ENCODE measurements at places on chromosomes 7 and 10. TPM values are rescaled to one million over a fixed set of nuclear protein-coding genes. Genes with fewer than 3 reads are reported as not detected.
A peak's percentile ranks its signal among the peaks of the same experiment; 100 is the strongest.

SEMA4G gene
- total RNA-seq = 1.8 TPM

DNA sequence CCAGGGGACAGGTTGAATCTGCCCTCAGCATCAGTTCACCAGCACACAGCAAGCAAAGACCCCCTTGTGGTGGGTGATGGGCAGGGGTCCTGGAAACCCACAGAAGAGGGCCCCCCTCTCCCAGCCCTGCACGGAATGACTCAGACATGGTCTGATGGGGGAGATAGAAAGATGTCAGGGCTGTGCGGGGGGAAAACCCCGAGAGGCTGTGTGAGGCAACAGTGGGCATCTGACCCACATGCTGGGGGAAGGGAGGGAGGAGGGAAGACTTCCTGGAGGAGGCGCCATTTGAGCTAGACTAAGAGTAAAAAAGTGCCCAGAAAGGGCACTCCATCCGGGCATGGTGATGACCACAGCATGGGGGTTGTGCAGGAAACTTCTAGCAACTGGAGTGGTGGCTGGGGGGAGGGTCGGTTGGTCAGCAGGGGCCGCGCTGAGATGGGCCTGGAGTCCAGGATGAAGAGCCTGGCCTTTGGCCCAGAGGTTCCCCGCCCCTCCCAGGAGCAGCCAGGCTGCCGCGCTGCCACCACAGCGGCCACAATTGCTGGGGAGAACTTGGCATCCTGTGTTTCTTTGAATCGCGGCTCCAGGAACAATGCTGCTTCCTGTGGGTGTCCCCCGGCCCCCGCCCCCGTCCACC is 2.5 kb downstream of the LFNG start:
- peak; percentile 49 for DNase-seq

DNA sequence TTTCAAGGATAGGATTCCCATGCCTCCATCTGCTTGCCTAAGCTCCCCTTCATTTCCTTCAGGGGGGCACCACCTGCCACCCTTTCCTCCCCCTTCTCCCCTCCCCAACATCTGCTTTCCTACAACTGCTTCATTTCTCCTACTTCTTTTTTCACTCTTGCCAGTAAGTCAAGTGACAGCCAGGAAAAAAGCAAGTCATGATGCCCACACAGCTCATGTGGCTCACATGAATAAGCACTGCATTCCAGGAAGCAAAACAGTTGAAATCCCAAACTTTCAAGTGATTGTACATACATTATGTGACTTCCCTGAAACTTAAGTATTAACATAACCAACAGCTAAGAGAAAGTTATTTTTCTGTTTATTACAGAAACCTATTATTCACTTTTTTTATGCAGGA is 78.6 kb downstream of the TNS3 start:
- DNase-seq = peak; percentile 67

GRCh38 chr7:121475806-121476205 is 79.7 kb upstream of the FAM3C start:
- peak; percentile 15 for DNase-seq
